Left colon (tissue), 2 donors: ENCODE measurements at places on chromosomes 11 and 22. TPM values are rescaled to one million over a fixed set of nuclear protein-coding genes. Genes with fewer than 3 reads are reported as not detected.

- no peak for DNase-seq
These were observed 14.9 kb downstream of the EHD1 start for GRCh38 chr11:64863391-64864060.

DNA sequence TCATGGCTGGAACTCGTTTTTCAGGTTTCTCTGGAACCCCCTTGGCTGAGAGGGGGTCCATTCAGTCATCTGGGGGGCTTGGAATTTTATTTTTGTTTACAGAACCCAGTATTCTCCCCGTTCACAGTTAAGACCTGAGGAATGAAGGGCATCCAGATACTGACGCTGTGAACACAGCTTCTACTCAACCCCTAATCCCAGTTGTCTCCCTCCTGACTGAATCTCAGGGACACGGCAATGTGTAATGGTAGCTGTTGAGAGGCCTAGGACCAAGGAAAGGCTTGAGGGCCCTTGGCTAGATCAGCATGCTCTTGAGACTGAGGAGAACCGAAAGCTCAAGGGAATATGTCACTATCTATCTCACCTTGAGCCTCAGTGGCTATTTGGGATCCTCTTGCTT lies 113.6 kb downstream of the SWAP70 start:
- no peak for DNase-seq

The MMP7 gene
- total RNA-seq: not detected

- DNase-seq: no peak
These were observed 1.4 kb upstream of the SIGIRR start for GRCh38 chr11:416051-416756.

The KIF18A gene
- 1.9 TPM for total RNA-seq

GRCh38 chr22:45488764-45489370 lies 13.8 kb upstream of the FBLN1 start:
- DNase-seq: no peak

The INPP5J gene
- 34.4 TPM for total RNA-seq

DNA sequence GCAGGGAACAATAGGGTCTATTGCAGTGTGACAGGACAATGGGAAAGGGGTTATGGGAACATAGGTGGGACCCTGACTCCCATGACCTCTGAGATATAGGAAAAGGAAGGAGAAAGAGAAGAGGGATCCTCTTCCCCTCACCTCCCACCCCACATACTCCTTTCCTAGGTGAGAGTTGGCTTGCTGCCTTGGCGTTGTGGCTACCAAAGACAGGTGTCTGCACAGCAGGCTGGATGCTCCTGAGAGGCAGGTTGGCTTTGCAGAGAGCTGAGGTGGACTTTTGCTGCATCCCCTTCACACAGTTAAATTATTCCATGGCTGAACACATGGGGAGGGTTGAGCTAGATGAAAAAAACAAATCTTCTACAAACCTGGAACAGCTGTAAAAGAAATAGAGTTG lies 80.7 kb downstream of the SYT9 start:
- no peak for DNase-seq

The OR5A1 gene
- total RNA-seq: not detected

The KRTAP5-10 gene
- total RNA-seq: 0.53 TPM

DNA sequence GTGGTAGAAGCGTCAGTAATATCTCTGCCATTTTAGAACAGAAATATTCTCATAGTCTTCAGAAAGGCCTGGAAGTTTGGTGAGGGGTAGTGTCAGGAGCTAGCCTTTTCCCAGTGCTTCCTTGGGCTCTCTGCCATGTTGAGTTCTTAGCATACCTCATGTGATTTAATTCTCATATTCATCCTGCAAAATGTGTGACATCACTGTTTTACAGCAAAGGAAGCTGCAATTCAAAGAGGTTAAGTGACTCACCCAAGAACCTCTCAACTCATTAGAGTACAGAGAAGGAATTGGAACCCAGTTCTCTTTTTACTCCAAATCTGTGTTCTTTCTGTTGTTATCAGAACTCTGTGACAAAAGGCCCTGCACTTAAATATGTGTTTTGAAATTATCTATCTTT lies 72.1 kb downstream of the RNF169 start:
- DNase-seq: no peak

DNA sequence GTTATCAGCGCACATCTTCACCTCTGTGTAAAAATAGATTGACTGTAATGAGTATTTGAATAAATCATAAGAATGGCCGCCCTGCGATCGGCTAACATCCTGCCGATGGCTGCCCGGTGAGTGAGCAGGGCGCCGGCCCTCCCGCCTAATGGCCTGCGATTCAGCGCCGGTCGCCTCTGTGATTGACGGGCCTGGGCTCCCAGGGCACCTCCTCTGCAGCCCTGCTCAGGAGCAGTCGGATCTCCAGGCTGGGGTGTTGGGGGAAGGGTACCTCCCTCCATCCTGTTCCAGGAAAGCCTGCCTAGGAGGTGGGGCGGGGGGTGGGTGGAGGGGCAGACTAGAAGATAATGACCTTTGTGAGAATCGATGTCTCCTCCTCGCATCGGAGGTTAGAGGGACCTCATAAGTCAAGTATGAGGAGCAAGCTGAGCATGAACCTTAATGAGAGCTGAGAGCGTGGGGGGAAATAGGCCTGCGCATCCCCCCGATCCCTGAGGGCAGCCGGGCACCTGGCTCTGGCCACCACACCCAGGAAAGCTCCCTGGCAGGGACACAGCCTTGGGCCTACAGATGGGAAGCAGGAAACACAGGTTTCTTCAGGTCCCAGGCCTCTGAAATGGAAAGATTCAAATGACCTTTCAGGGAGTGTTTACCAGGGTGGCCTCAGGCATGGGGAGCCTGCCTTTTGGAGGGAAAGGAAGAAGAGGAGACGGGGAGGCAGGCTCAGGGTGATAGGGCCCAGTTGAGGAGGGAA lies 71.7 kb downstream of the PKNOX2 start:
- DNase-seq: no peak

The BTG4 gene
- total RNA-seq: not detected

DNA sequence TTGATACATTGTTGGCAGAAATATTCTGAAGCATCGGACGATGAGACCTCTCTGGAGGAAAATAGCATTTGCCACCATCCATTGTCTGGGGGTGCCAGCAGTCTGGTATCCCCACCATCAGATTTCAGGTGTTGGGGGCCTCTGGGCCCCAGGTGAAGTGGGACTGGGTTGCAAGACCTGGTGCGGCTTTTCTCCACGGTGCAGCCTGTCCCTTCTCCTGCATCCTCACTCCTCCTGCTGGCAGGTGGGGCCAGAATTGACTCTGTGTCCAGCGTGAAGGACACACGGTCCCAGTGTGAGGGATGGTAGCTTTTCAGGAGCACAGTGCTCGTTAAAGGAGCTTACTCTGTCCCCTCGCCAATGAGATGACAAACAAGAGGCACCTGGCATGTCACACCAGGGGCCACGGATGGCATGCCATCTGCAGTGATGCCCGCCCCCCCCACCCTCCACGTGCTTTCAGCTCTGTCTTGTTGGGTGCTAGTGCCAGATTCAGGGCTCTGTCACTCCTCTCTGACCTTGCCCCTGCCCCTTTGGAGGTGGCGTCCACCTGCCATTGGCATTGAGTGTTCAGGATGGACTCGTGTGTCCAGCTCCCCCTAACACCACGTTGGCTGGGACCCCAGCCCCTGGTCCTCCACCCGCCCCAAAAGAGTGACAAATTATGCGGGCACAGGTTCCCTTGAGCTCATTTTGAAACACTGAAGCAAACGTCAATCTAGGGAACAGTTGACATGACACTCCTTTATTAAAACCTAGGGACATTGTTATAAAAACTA lies 62.4 kb downstream of the PARVG start:
- DNase-seq: no peak

DNA sequence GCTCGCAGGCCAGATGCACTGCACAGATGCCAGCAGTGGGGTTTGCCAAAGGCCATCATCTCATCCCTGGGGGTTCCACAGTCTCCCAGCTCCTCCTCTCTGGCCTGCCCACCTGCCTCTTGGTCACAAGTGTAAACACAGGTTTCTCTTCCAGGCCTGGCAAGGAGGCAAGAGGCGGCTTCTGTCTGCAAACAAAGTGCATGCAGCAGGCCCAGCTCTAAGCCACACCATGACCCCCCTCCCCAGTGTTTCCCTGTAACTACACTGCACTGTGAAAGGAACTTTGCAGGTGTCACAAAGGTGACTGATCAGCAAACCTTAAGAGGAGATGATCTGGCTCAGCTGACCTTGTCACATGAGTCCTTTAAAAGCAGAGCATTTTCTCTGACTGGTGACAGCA lies 26.2 kb upstream of the SHISAL1 start:
- no peak for DNase-seq

GRCh38 chr11:92388380-92388779 lies 163.8 kb downstream of the FAT3 start:
- DNase-seq: no peak

DNA sequence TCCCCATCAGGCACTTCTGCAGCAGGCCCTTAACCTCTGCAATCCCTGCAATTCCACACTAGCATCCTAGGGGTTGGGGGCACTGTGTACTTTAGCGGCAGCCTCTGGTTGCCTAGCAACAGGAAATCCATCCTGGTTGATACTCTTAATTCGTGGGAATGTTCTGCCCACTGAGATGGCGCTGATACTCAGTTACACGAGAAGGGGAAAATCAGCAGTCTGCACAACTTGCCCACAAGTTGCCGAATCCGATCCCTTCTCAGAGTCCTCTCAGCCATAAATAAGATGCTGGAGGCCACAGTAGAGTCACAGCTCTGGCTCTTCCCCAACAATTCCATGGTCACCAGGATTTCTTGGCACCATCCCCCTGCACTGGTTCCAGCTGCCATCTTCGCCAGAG lies 57.6 kb upstream of the CRYBB3 start:
- DNase-seq: no peak

The BIRC2 gene
- total RNA-seq: 50.7 TPM

The IL10RA gene
- total RNA-seq: 4.4 TPM

DNA sequence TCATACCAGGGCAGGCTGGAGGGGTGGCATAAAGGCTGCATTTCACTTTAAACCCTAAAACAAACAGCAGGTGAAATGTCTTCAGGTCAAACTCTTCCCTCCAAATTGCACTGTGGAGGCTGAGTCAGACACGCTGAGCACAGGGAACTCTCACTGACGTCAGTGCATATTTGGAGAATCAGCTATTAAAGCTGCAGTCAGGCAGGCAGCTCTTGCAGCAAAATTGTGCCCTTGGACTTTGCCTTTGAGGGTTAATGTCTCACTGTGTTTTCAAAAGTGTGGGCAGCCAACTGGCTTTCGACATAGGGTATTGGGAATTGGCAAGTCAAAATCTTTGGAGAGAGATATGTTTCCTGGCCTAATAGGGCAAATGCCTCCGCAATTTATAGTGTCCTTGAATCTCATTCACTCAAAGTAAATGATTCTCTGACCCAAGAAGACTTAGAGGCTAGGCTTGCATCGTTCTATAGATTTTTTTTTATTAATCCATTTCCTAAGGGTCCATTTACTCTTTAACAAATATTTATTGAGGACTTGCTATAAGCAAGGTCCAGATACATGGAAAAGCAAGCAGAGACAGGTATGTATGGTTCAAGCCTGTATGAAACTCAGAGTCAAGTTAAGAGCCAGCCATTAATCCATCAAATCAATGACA lies 27.7 kb upstream of the SMCO4 start:
- DNase-seq: peak; percentile 25

The BEST1 gene
- total RNA-seq: 1.6 TPM

DNA sequence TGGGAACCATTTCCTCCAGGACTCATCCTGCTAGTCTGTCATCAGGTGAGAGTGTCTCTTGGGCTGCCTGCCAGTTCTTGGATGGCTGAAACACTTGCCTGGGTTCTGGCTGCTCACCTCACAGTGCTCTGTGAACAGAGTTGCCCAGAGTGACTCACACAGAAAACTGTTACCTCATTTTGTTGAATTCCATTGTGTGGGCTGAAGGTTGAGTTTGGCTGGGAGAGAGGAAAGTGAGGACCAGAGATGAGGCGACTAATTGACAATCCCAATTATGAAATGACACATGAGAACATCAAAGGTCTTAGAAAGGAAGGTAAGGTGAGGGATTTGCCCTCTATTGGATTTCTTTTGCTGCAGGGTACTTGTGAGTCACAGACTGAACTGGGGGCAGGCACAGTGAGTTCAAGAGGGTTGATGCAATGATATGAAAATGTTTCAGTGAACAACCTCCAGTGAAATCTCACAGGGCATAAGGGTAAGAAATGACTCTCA lies 20.2 kb upstream of the CALCB start:
- no peak for DNase-seq

DNA sequence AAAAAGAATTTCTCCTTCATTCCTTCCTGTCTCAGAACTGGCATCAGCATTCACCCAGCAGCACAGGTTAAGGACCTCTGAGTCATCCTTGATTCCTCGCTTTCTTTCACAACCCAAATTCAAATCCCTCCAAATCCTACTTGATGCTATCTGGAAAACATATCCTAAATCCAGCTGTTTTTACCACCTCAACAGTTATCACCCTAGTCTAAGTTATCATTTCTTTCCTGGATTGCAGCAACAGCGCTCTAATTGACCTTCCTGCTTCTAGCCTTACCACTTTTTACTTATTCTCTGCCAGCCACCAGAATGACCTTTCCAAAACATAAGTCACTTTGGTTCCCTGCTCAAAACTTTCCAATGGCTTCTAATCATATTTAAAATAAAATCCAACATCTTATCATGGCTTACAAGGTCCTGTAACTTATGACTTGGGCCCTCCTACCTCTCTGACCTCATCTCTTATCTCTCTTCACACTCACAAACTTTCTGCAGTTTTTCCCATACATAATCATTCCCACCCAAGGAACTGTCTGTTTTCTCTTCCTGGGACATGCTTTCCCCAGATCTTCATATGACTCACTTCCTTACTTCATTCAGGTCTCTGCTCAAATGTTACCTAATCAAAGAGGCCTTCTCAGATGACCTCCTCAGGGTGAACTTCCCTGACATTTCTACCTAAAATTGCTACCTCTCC lies 119.4 kb downstream of the TTC28 start:
- DNase-seq: no peak

DNA sequence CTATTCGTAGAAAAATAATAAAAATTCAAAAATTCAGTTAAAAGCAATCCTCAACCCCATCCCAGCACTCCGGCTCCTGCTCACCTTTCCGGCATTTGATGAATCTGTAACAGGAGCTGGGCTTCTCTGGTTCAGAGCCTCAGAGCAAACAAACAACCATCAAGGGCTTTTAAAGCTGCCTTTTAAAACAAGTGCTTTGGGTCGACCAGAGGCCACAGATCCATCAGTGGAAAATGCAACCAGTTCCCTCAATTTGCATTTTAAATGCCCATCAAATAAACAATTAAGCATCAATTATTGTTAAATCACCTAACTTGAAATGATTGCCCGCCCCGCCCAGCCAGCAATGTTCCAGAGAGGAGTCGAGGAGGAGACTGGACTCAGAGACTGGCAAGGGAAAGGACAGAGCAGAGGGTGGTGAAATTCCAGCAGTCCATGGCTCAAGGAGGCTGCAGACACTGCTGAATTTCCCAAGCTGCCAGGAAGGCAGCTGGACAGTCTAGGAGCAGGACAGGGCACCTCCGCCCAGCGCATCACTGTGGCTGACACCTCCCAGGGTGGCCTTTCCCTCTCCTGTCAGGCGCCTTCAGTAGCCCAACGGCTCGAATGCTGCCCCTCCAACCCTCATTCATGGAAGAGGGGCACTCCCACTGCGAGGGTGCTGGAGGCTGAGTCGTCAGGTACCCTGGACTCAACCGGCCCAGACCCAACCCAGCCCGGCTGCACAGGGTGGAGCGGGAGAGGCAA lies 7.5 kb downstream of the FXYD6 start:
- no peak for DNase-seq
